ENCODE measurements at places on chromosomes 16 and 17.

DNA sequence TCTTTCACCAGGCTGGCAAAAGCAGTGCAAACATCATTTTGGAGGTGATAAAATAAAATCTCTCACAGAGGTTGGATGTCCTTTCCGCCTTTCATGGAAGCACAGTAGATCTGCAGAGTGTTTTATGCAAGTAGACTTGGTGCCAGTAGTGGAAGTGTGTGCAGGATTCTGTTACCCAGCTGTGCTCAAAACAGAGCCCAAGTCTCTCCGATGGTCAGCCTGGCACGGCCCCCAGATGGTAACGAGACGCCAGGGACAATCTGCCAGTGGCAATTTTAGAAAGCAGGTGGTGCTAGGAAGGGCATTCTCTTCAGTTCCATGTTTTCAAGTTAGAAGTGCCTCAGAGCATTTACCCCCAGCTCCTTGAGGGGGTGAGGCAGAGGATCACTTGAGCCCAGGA, 1.5 kb upstream of the MTHFSD start:
- DNase-seq: no peak

GRCh38 chr17:13671771-13672170, 70.0 kb upstream of the HS3ST3A1 start:
- DNase-seq: no peak

DNA sequence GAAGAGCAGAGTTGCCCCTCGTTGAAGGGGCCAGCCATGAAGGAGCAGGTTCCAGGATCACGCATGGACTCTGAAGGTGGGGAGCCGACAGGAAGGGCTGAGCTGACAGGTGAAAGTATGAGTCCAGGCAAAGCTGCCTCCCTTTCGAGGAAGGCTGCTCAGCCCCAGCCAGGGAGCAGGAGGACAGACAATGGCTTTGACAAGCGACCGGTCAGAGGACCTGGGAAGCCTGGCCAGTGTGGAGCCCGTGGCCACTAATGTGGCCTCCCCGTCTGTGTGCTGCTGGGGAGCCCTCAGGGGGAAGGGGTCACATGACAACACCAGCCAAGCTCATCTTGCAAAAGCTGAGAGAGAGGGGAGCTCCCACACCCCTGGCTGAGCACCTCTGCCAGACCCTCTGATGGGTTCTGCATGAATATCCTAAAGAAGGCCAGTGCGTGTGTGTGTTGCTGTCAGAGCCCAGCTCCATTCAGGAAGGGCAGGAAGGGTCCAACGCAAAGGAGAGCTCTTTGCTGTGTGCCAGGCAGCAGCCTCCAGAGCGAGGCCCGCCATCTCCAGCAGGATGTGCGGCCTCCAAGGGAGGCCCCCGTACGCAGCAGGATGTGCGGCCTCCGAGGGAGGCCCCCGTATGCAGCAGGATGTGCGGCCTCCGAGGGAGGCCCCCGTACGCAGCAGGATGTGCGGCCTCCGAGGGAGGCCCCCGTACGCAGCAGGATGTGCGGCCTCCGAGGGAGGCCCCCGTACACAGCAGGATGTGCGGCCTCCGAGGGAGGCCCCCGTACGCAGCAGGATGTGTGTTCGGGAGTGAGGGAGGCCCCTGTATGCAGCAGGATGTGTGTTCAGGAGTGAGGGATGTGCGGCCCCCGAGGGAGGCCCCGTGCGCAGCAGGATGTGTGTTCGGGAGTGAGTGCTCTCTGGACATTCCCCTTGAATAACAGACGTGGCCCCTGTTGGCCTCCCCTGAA, 102.1 kb upstream of the CHMP6 start:
- DNase-seq: no peak

- DNase-seq: no peak
These were observed 12.5 kb upstream of the CCL1 start for GRCh38 chr17:34375426-34375997.

DNA sequence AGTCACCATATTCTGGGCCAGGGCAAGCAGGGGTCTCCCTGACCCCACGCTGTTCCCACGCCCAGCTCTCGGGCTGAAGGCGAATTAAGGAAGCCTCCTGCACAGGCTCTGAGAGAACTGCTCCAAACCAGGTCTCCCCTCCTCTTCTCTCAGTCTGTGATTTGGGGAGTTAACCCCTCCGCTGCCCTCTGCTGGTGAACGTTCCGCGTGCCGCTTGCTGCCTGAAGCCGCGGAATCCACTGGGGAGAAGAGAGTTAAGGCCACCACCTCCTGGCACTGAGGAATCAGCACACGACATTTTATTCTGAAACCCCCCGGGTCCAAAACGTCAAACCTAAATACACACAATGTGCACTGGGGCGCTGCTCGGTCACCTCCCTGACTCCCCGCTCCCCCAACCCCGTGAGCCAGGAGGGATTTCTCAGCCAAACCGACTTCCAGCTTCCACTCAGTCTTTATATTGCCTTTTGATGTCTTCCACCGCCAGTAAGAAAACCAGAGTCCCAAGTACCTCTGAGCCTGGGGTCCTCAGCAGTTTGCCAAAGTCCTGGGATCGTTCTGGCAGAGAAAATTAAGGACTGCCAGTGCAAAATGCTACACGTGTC, 54.4 kb upstream of the RCVRN start:
- no peak for DNase-seq

DNA sequence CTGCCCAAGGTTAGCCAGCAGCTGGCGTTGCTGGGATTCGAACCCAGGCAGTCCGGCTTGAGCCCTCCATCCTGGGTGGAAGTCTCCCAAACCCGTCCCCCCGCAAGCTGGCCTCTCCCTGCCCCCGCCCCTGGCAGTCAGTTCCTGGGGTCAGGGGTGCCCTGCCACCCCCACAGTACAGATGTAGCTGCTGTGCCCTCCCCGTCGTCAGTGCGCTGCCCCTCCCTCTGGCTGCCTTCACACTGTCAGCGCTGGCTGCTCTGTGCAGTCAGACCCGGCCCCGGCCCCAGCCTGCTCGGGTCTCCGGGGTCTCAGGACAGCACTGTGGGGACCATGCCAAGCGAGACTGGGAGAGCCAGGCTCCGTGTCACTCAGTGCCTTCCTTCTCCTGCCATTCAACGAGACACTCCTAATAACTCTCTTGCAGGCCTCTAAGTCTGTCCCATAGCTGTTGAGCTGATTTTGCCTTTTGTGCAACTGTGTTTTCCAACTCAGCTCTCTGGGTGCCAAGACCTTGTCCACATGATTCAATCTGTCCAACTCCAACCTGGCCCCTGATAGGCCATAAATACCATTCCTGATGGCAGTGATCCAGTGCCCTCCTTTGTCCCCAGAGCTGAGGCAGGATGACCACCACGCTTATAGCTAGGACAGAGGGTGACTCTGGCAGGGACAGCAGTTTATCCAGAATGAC, 55.5 kb upstream of the IL34 start:
- DNase-seq: no peak

DNA sequence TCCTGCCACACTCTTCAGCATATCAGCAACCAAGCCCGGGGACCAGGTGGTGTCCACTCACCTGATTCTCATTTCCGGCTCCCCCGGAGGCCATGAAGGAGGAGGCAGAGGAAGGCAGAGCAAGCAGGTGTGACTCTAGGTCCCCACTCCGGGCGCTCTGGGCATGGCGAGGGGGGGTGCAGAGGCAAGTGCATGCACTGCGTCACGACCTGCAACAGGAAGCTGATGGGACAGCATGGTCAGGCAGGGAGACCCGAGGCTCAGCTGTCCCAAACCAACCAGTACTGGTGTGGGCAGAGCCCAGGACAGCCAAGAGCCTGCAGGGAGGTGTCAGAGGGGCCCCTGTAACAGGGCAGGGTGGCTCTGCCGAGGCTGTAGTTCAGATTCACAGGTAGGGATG, 2.1 kb upstream of the ENGASE start:
- no peak for DNase-seq

GRCh38 chr17:9918804-9919352, 13.8 kb upstream of the RCVRN start:
- no peak for DNase-seq

- no peak for DNase-seq
These were observed 70.2 kb upstream of the GNAO1 start for GRCh38 chr16:56121156-56121500.

GRCh38 chr16:75535211-75535843, 581 bp downstream of the CHST5 start:
- no peak for DNase-seq

- DNase-seq: peak; percentile 35
These were observed 72.1 kb downstream of the PRKCB start for GRCh38 chr16:23907903-23908302.

DNA sequence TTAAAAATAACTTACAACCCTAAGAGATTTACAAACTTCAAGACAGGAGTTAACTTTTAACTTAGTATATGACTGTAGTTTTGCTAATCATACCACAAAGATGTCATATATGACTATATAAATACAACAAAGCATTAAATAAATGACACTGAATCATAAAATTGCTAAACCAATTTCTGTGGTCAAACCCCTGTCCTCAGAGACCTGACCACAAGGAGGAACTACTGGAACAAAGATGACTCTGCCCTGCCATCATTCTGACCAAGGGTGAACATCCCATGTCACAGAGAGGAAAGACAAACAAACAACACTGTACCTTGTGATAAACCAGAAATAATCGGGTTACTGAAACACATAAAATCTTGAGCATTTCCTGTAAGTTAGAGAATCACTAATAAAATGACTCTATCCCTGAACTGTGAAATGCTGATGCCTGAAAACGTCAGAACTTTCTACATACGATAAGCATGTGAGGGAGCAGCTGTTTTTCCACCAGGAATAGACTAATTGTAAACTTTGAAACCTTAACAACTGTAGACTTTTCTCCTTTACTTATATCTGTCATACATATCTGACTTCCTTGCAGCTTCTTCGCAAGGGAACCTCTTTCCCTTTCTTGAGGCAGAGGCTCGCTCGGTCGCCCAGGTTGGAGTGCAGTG, 47.9 kb downstream of the WDR59 start:
- DNase-seq: no peak

DNA sequence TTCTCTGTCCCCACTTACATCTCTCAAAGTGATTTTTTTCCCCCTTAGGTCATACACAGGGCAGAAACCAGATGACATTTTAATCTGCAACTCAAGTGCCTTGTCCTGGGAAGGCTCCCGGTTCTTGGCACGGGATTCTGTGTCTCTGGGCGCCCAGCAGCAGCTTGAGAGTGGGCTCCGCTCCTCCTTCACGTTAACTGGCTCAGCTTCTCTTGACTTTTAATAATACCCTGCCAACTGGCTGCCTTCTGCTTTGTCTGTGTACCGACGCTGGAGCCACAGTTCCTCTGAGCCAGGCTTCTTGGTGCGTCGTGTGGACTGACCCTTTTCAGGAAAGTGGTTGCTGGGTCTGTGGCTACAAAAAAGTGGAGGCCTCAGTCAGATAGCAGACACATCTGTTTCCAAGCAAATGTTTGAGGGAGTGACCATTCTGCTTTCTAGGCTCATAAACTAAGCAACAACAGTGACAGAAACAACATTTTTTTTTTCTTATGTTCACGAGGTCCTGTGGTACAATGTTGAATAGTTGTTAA, 64.9 kb downstream of the IRF8 start:
- DNase-seq: no peak

DNA sequence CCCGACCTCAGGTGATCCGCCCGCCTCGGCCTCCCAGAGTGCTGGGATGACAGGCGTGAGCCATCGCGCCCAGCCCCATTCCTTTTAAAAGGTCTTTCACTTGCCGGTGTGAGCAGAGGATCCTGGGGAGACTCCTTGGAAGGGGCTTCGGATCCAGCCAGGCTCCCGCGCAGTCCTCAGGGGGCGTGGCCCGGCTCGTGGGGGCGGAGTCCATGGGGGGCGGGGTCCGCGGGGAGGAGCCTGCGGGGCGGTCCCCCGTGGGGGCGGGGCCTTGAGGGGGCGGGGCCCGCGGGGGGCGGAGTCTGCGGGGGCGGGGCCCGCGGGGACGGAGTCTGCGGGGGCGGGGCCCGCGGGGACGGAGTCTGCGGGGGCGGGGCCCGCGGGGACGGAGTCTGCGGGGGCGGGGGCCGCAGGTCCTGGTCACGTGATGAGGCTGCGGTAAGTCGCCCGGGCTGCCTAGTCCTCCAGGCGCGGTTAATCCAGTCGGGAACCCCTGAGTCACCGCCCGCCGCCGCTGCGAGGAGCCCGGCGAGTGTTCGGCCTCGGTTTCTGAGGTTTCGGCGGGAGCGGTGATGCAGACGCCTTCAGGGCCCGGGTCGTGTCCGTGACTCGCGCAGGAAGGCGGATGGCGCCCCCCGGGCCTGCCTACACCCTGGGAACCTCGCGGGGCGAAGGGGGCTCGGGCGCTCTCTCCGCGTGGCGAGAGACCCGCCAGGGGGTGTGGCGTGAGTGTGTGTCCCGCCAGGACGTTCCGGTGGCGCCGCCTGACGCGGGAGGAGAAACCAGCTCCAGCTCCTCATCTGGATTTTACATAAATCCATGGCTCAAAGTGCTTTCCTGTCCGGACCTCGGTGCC, 23.6 kb upstream of the ABR start:
- no peak for DNase-seq

DNA sequence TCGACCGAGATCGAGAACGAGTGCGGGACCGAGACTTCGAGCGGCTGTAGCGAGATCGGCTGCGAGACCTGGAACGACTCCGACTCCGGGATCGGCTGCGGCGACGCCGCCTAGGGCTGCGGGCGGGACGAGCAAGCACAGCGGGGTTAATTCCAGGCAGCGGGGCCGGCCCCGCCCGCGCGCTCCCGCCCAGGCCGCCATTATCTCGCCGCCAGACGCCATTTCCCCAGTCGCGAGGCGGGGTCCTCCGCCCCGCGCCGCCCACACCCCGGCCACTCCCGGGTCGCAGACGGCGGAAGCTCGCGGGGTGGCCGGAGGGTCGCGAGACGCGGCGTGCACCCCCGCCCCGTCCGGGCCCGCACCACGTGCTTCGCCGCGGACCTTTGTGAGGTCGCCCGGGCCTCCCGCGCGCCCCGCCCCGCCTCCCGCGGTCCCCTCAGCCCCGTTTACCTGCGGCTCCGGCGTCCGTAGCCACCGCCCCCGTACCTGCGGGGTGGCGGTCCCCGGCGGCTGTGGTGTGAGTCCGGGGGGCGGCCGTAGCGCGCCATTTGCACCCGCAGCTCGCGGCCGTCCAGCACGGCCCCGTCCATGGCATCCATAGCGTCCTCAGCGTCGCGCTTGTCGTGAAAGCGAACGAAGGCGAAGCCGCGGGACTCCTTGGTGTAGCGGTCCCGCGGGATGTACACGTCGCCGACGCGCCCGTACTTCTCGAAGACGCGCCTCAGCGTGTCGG, 616 bp downstream of the SRSF2 start:
- DNase-seq: no peak

GRCh38 chr16:54928411-54929089, 2.1 kb upstream of the IRX5 start:
- DNase-seq: no peak

GRCh38 chr16:81409016-81409556, 35.5 kb upstream of the CMIP start:
- DNase-seq: no peak

DNA sequence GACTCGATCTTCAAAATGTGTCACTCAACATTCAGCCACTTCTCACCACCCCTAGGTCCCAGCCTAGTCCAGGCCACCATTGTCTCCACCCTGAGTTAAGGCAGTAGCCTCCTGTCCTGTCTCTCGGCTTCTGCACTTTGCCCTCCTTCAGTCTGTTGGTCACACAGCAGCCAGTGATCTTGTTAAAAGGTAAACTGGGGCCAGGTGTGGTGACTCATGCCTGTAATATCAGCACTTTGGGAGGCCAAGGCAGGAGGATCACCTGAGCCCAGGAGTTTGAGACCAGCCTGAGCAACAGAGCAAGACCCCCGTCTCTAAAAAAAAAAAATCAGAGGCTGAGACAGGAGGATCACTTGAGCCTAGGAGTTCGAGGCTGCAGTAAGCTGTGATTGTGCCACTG, 25.8 kb downstream of the WWP2 start:
- DNase-seq: no peak
